ENCODE measurements at places on chromosomes 2 and 18.

DNA sequence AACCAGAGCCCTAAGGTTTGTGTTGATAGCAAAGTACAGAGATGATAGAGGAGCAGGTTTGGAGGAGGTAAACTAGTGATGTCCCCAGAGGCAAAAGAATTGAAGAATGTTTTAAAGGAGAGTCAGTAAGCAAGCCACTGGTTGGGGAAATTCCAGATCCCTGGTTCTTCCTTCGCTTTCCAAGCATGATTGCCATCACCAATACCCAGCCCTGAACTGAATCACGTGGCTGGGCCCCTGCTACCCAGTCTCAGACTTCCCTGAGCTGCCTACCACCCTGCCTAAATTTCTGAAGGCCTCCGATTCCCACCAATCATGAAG lies 310.8 kb upstream of the STON1 start:
- DNase-seq, result no peak

GRCh38 chr2:209977386-209978239 lies 24.8 kb upstream of the RPE start:
- peak; percentile 38 for DNase-seq

- DNase-seq, result no peak
These were observed 367.8 kb upstream of the ID2 start for GRCh38 chr2:8314063-8314462.

- no peak for DNase-seq
These were observed 323.7 kb downstream of the SLC4A3 start for GRCh38 chr2:219951099-219951498.

DNA sequence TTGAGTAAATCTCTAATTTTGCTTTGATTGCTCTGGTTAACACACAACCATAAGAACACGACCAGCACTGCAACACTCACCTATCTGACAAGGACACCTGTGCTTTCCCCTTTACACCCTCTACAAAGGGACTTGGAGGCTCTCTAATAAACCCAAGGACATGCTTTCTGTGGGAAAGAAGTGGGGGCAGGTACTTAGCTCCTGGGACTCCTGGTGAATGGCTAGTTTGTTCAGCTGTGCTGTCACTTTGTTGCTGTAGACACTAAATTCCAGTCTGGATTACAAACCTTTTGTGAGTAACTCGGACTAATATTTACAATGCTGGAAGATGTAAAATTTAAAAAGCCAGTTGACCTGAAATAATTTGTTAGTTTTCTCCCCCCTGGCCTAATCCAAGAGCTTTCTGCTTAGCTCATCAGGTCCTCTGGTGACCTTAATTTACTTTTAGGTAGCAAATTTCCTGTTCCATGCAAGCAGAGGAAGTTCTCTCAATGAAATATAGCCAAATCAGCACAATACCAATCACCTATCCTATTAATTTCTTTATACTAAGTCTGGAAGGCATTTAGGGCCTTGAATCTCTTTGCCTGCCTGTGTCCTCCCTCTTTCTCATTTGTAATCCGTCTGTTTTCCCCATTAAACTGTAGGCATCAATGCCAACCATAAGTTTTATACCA lies 67.5 kb downstream of the PLCL1 start:
- DNase-seq, result no peak

GRCh38 chr2:3445891-3446290 lies 66.4 kb downstream of the TRAPPC12 start:
- DNase-seq, result no peak

GRCh38 chr2:236001166-236001828 lies 166.9 kb downstream of the GBX2 start:
- DNase-seq, result no peak

- DNase-seq, result no peak
These were observed 838.2 kb upstream of the CHAC2 start for GRCh38 chr2:52929412-52929811.

- no peak for DNase-seq
These were observed 13.5 kb upstream of the REL start for GRCh38 chr2:60867848-60868247.

GRCh38 chr2:119662297-119662696 lies 16.7 kb upstream of the TMEM177 start:
- no peak for DNase-seq

GRCh38 chr2:201904538-201905420 lies 98.4 kb downstream of the CDK15 start:
- no peak for DNase-seq

DNA sequence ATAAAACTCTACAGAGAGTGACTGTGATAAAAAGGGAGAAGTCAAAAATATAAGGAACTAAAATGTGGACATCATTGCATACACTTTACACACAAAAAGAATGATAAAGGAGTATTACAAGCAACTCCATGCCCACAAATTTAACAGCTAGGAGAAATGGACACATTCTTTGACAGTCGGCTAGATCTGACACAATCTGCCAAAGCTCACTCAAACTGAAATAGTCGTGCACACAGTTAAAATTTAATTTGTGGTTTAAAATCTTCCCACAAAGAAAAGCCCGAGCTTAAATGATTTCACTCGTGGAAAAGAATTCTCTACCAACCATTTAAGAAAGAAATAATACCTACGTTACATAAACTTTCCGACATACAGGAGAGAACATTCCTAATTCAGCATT lies 132.4 kb downstream of the ZAP70 start:
- DNase-seq, result no peak

- DNase-seq, result no peak
These were observed 353.6 kb downstream of the MTX2 start for GRCh38 chr2:176622792-176623191.

DNA sequence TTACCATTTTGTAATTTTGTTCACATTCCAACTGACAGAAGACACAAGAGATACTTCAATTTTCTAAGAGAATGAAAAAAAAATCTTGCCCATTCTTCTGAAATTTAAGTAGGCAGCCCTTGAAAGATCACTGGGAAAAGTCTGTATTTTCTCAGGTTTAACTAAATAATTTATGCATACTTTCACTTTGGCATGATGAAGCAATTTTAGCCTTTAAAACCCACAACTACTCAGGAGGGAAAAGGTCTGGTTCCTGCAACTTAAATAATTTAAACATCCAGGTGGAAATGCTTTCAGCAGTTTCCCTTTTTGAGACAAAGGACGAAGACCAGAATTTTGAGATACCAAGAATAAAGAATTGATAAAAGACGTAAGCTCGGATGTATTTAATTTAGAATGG lies 61.4 kb downstream of the ZEB2 start:
- DNase-seq, result no peak

- DNase-seq, result no peak
These were observed 442.8 kb upstream of the CHST9 start for GRCh38 chr18:27627927-27628326.

GRCh38 chr2:10817413-10817812 lies 4.8 kb upstream of the PDIA6 start:
- DNase-seq, result peak; percentile 30

GRCh38 chr18:50898919-50899318 lies 20.0 kb downstream of the ME2 start:
- no peak for DNase-seq

DNA sequence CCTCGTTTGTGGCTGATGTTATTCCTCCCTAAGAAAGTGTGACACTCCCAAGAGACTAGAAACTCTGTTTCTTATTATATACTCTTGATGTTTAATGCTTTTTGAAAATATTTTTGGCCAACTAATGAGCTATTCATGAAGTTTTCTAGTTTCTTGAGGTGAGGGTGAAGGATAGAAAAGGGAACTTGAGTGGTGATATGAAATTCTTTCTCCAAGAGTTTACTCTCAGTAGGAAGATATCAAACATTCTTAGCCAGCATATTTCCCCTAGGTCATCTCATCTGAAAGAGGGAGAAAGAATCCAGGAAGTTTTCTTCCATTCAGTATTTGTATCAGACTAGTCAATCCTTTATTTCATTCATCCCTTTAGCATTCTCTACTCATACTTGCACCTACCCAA lies 95.7 kb downstream of the MAP3K20 start:
- DNase-seq, result no peak

- no peak for DNase-seq
These were observed 3.3 kb upstream of the HJURP start for GRCh38 chr2:233857511-233858141.

Measured in SW 1271 (cell line).